ENCODE measurements at places on chromosomes 1 and 21.

DNA sequence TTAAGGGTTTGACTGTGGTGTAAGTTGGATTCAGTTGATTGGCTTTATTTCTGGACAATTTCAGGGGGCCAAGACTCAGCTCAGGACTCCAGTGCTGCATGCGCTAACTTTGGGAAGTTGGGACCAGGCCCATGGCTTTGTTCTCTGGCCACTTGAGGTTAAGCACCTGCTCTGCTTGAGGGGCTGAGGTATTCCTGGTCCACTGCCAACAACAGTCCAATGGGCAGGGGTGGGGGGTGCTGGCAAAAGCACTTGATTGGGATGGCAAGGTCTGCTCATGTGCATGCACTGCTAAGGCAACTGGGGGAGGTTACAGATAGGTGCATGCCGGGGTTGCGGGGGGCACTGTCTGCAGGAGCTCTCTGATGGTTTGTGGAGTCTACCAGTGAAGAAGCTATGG lies 52.6 kb upstream of the ASB17 start:
- DNase-seq: no peak

DNA sequence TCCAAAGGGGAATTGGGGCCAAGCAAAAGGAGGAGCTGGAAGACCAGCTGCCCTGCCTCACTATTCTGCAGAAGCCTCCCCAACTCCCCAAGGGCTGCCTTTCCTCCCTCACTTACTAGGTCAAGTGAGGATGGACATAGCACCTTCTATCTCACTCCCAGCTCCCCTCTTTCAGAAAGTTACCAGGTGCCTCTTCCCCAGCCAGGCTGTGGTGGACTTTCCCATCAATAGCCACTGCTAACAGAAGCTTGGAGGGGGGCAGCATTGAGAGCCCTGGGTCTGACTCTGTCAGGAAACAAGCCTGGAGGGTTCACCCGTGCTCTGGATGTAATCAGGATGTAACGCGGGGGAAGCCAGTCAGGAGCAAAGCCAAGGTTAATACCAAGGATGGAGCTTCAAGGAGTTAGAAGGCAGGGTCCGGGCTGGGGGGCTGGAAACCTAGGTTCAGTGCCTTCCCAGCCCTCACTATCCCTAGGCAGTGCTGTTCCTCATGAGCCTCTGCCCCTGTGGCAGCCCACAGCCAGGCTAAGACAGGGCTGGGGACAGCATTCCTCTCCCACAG lies 127.8 kb upstream of the NGF start:
- no peak for DNase-seq

- no peak for DNase-seq
These were observed 401.3 kb downstream of the HHAT start for GRCh38 chr1:210730023-210730422.

DNA sequence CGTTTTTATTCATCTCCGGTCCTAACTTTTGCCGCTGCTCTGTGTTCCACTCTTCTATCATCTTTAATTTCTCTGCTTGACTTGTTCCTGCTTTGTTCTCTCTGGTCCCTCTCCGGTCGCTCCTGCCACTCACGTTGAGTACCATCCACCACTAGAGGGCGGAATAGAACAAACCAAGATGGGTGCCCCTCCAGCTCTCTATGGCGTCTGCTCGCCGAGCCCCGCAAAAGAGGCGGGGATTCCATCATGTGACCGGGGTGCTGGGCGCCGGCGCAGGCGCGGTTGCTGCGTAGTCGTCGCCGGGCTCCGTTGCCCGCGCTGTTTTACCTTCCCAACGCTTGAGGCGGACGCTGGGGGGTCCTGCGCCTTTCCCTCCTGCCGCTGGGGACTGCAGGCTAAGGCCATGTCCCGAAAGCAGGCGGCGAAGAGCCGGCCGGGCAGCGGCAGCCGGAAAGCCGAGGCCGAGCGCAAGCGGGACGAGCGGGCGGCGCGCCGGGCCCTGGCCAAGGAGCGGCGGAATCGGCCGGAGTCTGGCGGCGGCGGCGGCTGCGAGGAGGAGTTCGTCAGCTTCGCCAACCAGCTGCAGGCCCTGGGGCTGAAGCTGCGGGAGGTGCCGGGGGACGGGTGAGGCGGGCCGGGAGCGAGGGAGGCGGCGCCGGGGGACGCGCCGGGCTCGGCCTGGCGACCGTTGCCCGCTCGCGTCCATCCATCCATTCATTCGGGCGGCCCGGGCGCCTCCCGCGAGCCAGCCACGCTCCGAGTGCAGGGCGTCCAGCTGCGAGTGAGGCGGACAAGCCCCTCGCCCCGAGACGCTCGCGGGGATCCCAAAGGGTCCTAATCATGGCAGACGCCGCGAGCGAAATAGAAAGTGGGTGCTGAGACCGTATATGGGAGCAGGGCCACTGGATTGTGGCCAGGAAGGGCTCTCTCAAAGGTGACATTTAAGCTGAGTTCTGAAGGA lies at the start of gene OTUD3:
TSS of gene OTUD3 (plus strand) at position 285 of the 961 bp plus-strand sequence. CDS start at position 404, 119 bp downstream.
- DNase-seq: peak; percentile 99

GRCh38 chr1:244863491-244864252 lies 671 bp downstream of the HNRNPU start:
- DNase-seq: no peak

Data from cerebellar cortex (tissue), 1 donor.